ENCODE measurements at places on chromosomes 16 and 17. TPM values are rescaled to one million over a fixed set of nuclear protein-coding genes. Genes with fewer than 3 reads are reported as not detected.

- no peaks in the 10 kb centered on the region for H3K27me3 ChIP-seq
- no peak overlapping the region for H3K4me3 ChIP-seq
- no peak overlapping the region for H3K27ac ChIP-seq
- H3K4me1 ChIP-seq = no peaks in the 10 kb centered on the region
- H3K36me3 ChIP-seq = no peaks in the 10 kb centered on the region
- DNase-seq = no peak
Measured at GRCh38 chr17:77025781-77026180, 115.0 kb upstream of the SEC14L1 start.

The CES4A gene
- 26.3 TPM for polyA plus RNA-seq

The CALB2 gene
- polyA plus RNA-seq = 3.3 TPM

DNA sequence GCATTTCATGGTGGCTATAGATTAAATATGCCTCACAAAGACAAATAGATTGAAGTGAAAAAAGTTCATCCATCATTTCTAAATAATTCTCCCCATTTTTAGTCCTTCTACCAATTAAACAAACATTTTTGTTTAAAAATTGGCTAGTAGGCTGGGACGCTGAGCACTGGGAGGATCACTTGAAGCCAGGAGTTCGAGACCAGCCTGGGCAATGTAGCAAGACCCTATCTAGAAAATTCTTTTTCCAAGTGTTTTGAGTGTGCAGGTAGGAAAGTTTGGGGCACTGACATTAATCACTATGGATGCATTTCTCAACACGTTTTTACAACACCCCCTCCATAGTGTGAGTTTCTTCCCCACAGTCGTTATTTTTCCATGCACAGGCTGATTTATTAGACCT is 56.7 kb downstream of the MRC2 start:
- H3K27ac ChIP-seq = no peak overlapping the region
- H3K4me3 ChIP-seq = no peak overlapping the region

DNA sequence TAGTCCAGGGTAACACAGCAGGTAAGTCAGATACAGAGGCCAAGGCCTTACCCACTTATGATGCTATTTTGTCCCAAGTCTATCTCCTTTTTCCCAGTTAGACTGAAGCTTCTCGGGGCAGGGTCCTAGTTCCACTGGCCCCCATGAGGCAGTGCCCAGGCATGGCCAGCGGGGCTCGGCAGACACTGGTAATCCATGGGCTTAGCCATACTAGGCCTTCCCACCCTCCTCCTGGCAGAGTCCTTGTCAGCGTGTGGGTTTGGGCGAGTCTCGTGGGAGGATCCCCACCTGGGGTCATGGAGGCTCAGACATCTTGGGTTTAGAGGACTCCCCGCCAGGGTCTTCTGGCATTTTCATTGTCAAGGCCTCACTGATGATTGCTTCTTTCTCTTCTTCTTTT is 84.7 kb upstream of the BRD7 start:
- no peak for DNase-seq
- H3K4me1 ChIP-seq = no peaks in the 10 kb centered on the region
- no peak overlapping the region for H3K4me3 ChIP-seq
- no peaks in the 10 kb centered on the region for H3K36me3 ChIP-seq

The PIRT gene
- 1.2 TPM for polyA plus RNA-seq

The FXR2 gene
- polyA plus RNA-seq = 25.1 TPM
